ENCODE measurements at places on chromosomes 1 and 21.

- no peak for DNase-seq
Measured at GRCh38 chr1:214859647-214860046, 222.9 kb upstream of the KCNK2 start.

DNA sequence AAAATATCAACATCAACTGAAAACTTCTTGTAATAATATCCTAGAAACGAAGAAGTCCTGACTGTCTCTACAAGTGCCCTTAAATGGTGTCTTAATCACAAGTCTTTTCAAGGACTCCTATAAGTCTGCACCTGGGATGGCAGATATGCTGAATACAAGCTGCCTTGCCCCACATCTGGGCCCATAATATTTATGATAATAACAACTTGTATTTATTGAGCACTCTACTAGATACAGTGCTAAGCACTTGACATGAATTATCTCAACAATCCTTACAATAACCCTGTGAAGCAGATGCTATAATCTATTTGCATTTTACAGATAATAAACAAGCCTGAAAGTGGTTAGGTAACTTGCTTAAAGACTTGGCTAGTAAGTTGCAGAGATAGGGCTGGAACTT is 78.0 kb upstream of the ZNF648 start:
- no peak for DNase-seq

- DNase-seq, result no peak
Measured at GRCh38 chr1:216766633-216767327, 43.6 kb upstream of the ESRRG start.

DNA sequence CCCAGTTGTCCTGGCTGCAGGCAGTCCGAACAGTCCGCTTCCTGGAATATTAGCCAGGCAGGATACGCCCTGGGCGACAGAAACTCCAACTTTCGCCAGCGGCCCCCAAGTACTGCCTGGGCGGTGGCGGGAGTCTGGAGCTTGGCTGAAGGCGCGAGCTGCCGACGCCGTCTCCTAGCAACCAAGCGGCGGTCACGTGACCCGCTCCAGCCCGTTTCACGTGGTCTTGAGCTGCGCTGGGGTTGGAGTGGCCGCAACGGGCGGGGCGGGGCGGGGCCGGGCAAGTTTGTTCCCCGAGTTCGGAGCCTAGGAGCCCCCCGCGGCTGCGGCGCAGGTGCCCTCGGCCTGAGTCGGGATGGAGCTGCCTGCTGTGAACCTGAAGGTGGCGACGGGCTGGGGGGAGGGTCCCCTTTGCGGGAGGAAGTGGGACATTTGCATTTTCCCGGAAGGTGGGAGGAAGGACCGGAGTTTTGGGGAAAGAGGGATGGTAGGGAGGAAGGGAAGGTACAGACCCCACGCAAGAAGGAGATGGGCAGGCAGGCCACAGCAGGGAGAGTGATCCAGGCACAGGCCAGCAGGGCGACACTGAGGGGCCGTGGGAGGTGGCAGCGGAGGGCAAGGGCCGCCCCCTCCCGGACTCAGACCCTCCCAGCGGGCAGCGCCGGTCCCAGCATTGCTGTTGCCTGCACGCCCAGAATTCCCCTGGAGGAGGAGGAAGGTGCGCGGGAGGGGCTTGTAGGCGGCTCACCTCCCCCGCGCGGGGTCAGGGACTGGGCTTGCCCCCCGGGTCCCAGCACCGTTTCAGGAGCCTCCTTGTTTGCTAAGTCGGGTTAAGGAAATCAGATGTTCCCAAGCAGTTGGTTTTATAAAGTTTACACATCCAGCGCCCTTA is at the start of gene AGTRAP:
Gene AGTRAP, plus strand, starts transcription at position 283 of the 892 bp plus-strand sequence. Its CDS starts 73 bp downstream, at position 356.
- DNase-seq, result peak; percentile 73

All from stimulated activated CD8-positive, alpha-beta memory T cell treated with anti-CD3 and anti-CD28 coated beads, Interleukin-2, amount 100 ng/mL, for 1 hour (primary cell).